ENCODE measurements at places on chromosomes 1 and 21.

GRCh38 chr21:40615505-40616376 is 231.2 kb downstream of the DSCAM start:
- DNase-seq, result no peak

- DNase-seq, result no peak
Measured at GRCh38 chr1:66055092-66055491, 262.4 kb downstream of the PDE4B start.

DNA sequence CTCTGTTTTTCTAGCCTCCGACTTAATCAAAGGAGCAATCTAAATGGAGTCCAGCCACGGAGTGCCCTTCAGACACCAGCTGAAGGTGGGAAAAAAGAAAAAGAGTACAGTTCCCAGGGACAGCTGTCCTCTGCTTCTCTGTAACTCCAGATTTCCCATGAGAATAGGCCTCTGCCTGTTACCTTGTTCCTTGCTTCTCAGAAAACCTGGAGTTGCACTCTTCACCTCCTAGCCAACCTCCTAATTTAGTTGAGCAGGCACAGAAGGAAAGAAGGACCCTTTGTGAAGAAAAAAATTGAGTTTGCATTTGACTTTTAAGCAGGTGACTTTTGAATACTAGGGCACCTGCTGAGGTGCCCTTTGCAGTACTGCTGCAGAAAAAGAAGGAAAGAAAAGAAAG is 8.3 kb downstream of the BARHL2 start:
- no peak for DNase-seq

GRCh38 chr1:27045973-27046558 is 33.4 kb upstream of the TENT5B start:
- DNase-seq, result peak; percentile 80

GRCh38 chr1:17655922-17656321 is 99.2 kb upstream of the ACTL8 start:
- DNase-seq, result no peak

DNA sequence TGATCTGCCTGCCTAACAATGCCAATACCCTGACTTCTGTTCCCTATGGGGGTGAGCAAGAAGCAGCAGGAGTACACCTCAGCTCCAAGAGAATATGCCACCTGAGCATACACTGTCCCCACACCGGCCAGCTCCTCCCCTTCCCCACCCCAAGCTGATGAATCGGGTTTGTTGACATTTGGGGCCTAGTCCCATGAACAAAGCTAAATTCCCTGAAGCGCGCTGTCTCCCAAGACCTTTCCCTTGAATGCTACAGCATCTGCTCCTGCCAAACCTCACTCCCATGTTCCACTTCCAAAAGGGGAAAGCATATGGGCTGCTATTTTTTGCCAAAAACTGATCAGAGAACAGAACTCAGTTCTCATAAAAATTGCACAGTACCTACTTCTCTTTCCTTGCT is 220.4 kb upstream of the CAMK1G start:
- no peak for DNase-seq

DNA sequence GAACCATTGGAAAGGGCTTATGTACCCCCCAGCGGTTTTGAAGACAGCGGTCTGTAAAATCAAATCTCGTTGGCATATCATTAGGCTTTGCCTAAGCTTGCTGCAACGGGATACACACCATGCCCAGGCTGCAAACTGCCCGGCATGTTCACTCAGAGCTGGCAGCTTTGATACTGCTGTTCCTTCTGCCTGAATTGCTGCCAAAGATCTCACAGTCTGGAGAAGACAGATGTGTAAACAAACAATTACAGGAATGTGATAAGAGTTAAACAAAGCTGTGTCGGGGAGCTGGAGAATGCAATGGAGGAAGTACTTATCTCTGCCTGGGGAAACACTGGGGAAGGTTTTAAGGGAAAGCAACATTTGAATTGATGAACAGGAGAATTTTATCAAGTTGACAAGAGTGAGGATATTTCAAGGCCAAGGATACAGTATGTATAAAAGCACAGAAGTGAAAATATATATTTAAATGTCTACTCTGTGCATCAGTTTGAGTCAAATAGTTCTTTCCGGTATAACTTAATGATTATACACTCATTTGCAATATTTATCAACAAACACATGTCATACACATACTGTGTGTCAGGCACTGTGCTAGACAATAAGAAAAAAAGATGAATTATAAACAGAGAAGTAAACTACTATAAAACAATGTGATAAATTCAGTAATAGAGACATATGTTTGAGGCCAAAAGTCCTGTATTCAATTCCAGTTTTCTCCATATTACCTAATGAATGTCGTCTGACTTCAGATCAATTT is 29.9 kb downstream of the CHML start:
- no peak for DNase-seq

GRCh38 chr1:181936269-181936668 is 125.2 kb downstream of the ZNF648 start:
- no peak for DNase-seq

DNA sequence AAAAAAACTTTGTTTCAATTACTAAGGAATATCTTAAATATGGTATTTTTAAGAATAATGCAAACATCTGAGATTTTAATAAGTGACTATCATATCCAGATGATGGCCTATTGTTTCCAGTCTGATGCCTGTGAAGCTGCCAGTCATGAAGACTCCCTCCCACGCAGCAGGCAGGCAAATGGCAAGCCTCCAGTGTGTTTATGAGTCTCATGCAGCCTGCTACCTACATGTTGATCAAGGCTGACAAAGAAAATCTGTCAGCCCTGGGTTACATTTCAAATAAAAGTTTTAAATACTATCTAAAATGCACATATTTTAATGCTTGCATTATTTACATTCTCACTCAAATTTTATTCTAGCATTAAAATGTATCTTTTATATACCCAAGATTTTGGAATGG is 137.6 kb upstream of the RNPC3 start:
- no peak for DNase-seq

- DNase-seq, result no peak
Measured at GRCh38 chr1:157806431-157807149, 13.3 kb downstream of the FCRL1 start.

GRCh38 chr1:115906627-115907026 is 65.7 kb upstream of the NHLH2 start:
- DNase-seq, result no peak

DNA sequence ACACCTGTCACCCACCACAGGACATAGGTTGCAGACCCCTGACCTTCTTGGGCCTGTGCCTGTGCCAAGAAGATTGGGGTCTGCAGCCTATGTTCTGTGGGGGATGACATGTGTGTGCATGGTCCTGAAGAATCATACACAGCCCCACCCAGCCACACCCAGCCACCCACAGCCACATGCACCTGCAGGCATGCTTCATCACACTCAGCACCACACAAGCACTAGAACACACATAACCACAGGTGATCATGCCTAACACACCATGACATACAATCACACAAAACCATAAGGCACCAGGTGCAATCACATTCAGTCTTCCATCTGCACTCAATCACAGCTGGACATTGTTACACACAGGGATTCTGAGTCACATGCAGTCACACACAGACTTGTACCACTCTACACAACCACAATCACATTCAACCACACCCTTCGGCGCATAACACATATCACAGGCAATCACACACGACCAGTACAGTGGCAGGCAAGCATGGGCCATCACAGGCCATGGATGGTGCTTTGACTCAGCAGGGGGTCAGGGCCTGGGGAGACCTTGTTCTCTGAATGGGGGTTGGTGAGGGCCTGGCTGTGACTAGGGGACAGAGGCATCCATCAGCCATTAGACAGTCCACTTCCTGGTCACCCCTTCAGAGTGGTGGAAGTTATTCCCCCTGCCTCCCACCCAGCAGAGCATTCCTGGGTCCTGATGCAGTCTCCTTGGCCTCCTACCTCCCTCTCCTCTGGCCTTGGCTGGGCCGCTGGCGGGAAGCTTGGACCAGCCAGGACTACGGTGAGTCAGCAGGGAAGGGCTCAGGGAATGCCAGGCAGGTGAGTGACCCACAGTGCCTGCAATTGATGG is 44.3 kb upstream of the EPS8L3 start:
- DNase-seq, result no peak

- DNase-seq, result peak; percentile 88
Measured at GRCh38 chr1:173190101-173190936, 16.8 kb downstream of the TNFSF4 start.

DNA sequence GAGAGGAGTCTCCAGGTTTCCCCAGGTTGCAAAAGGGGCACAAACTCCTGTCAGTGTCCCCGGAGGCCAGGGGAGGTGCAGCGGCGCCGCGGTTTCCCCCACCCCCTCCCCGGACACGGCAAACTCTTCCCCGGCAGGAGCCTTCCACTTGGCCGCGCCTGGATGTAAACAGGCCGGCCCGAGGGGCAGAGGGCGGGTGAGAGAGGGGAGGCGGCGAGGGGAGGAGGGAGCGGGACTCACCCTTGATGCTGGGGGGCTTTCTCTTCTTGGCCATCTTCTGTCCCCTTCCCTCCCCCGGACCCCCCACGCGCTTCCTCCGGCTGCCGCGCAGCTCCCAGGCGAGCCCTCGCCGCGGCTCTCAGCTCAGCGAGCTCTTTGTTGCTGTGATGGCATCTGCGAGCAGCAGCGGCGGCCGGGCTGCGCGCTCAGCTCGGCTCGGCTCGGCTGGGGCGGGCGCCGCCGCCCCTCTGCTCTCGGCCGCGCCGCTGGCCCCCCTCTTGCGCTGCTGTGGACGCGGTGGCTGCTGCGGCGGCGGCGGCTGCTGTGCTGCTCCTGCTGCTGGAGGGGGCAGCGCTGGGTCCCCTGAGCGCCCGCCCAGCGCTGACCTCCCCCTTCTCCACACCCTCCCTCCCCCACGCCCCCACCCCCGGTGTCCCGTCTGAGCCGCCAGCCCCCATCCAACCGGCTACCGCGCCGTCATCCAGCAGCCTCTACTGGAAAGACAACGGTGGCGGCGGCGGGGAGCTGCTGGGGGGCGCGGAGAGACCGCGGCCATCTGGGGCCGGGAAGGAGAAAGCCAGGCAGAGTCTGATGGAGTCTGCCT is 4.9 kb upstream of the SLC44A5 start:
- peak; percentile 23 for DNase-seq

- DNase-seq, result no peak
Measured at GRCh38 chr1:243806310-243806709, 43.7 kb downstream of the AKT3 start.

DNA sequence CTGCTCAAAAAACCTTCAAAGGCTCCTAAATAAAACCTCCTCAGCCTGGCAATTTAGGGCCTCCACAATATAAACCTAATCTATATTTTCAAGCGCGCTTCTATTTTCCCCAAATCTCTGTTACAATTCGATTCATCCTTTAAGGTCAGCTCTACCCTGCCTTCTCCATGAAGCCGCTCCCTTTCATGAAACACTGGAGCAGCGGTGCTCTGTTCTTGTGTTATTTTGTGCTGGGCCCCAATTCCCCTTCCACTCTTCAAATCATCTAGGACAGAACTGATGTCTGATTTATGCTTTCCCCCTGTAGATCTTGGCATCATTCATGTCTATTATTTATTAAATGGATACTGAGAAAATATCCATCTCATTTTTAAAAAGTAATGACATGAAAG is 6.9 kb downstream of the ERRFI1 start:
- DNase-seq, result peak; percentile 29

DNA sequence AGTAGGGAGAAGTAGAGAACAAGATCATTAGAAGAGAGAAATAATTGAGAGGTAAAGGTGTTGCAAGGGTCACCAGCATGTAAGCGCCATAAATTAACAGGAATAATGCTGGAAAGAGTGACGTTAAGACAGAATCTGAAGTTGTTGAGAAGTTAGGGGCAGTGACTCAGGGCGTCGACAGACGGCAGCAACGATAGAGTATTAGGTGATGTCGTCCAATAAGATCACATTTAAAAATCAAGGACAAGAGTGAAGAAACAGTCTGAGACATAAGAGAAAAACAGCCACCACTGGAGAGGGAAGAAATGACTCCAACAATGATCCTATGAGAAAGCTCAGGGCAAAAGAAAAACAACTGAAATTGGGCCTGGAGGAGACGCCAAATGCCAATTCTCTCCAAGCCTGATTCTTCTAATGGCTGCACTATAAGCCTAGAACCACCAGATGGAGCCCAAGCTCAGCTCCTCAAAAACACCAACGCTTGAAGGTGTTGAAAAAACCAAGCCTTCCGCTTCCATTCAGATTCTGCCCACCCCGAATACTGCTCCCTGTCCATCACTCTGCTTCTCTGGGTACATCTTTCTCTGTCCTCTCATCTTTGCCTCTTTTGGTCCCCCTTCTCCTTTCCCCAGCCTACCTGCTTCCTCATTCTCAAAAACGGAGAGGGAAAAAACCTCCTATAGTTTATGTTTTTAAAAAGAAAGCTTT is 70.0 kb downstream of the LUZP1 start:
- peak; percentile 84 for DNase-seq

DNA sequence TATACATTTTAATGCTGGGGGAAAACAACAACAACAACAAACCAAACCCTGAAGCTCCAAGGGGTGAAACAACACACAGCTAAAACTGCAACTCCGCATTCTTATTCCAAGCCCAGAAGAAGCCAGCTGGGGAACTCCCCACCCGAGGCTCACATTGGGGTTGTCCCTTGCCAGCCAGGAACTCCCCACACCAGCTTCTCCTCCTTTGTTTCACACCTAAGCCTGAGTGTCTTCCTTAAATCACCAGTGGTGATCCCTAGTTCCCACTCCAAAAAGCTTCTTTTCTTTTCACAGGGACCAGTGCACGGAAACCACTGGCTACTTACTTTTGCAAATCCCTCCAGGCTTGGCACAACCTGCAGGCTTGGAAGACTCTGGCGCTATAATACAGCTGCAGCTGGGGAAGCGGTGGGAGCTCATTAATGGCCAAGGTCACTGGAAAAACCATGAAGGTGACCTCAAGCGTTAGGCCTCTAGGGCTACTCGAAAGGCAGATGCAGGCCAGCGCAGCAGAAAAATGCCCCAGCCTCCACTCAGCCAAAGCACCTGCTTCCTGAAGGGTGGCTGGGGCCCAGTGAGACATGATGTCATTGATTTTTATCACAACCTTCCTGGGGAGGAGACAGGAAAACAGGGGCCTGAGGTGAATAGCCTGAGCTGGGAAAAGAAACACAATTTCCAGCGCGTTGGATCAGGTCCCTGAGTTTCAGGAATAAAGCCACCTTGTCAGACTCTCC is 40.1 kb downstream of the TLR5 start:
- DNase-seq, result peak; percentile 11

Measured in cardiac fibroblast (primary cell).